Stimulated activated CD4-positive, alpha-beta T cell treated with anti-CD3 and anti-CD28 coated beads, Interleukin-1b, Interleukin-23, amount 100 ng/mL, for 1 hour (primary cell): ENCODE measurements at places on chromosomes 7 and 10.

DNA sequence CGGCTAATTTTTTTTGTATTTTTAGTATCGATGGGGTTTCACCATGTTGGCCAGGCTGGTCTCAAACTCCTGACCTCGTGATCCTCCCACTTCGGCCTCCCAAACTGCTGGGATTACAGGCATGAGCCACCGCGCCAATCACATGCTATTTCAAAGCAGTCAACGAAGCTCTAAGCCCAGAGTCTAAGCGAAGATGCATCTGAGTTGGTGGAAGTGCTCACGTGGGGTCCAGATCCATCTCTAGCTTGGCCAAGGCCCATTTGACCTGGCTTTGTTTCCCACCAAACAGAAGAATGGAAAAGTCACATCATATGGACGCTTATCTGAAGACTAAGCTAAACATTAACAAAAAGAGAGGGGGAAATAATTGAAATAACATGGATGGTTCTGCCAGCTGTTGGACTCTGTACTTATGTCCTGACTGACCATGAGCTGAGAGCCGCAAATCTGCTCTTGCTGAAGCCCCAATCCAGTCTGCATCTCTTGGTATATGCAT, 3.8 kb upstream of the GTF2I start:
- no peak for DNase-seq

DNA sequence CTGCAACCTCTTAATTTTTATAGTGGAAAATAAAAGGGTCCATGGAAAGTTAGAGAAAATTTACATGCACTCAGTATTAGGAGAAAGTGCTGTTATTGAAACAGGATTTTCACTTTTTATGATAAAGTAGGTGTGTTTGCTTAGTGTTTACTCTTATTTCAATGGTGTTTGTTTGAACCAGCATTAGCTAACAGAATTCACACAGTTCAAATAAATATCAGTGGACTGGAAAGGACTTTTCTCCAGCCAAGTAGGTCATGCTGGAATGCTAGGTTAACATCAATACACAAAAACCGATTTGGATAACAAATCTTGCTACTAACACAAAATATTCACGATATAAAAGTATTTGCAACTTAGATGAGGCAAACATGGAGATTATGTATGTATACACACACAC, 49.4 kb upstream of the BET1 start:
- DNase-seq = no peak

GRCh38 chr7:28862595-28863272, 95.4 kb downstream of the TRIL start:
- no peak for DNase-seq

- no peak for DNase-seq
These were observed 37.6 kb downstream of the TMEM168 start for GRCh38 chr7:112752576-112752975.

DNA sequence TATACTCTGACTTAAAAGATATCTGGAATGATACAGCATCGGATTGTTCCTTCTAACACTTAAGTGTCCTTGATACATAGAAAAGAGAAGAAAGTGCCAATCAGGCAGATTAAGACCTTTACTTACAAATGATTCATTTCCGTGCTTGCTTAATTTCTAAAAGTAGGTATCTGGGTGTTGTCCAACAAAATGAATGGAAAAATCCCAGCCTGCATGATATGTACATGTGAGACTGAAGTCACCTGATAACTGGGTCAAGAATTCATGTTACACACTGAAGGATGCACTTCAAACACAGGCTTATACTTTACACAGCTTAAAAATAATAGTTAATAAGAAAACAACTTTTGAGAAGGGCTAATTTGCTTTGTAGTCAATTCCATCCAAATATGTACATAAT, 25.2 kb upstream of the PLXDC2 start:
- DNase-seq = no peak

GRCh38 chr7:77538281-77539212, 1.5 kb downstream of the PTPN12 start:
- no peak for DNase-seq

- DNase-seq = no peak
These were observed 415.7 kb upstream of the MTPN start for GRCh38 chr7:136392856-136393255.

GRCh38 chr7:50287129-50287528, 17.4 kb upstream of the IKZF1 start:
- DNase-seq = no peak

GRCh38 chr7:17131060-17131345, 167.4 kb upstream of the AHR start:
- DNase-seq = no peak
